ENCODE measurements at places on chromosomes 5 and 9. TPM values are rescaled to one million over a fixed set of nuclear protein-coding genes. Genes with fewer than 3 reads are reported as not detected.

DNA sequence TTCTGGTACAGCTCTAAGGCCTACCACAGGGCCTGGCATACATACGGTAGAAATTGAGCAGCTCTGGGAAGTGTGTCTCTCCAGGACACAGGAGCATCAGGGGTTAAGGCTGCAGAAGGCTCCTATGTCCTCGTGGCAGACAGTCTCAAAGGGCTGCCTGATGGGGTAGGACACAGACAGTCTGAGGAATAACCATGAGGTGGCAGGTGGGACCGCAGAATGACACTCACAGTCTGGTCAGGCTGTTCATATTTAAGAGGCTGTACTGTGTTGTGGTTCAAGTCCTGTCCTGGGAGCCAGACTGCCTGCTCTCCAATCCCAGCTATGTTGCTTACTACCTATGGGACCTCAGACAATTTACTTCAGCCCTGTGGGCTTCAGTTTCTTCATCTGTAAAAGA, 217.1 kb downstream of the TRIM32 start:
- H3K4me1 ChIP-seq = no peaks in the 10 kb centered on the region
- H3K27me3 ChIP-seq = no peaks in the 10 kb centered on the region
- no peak overlapping the region for H3K27ac ChIP-seq
- no peak for DNase-seq
- H3K36me3 ChIP-seq = no peaks in the 10 kb centered on the region

GRCh38 chr5:115418788-115419187, 122.3 kb upstream of the CCDC112 start:
- no peak overlapping the region for H3K4me3 ChIP-seq
- no peaks in the 10 kb centered on the region for H3K36me3 ChIP-seq
- peaks cover 56% of the 10 kb centered on the region for H3K4me1 ChIP-seq
- DNase-seq = no peak
- no peaks in the 10 kb centered on the region for H3K27me3 ChIP-seq

GRCh38 chr9:13943176-13943575, 370.8 kb downstream of the NFIB start:
- H3K27ac ChIP-seq = no peak overlapping the region
- H3K27me3 ChIP-seq = no peaks in the 10 kb centered on the region
- H3K36me3 ChIP-seq = no peaks in the 10 kb centered on the region
- peaks cover 21% of the 10 kb centered on the region for H3K4me1 ChIP-seq
- H3K4me3 ChIP-seq = no peak overlapping the region

- no peaks in the 10 kb centered on the region for H3K4me1 ChIP-seq
- H3K27me3 ChIP-seq = no peaks in the 10 kb centered on the region
- no peak for DNase-seq
Measured at GRCh38 chr9:136312436-136312835, 8.5 kb upstream of the CCDC187 start.

GRCh38 chr5:172956936-172957335, 2.3 kb upstream of the RPL26L1 start:
- no peak for DNase-seq
- no peaks in the 10 kb centered on the region for H3K36me3 ChIP-seq
- no peaks in the 10 kb centered on the region for H3K4me1 ChIP-seq
- no peaks in the 10 kb centered on the region for H3K27me3 ChIP-seq
- H3K27ac ChIP-seq = no peak overlapping the region

Gene CCDC192
- total RNA-seq = not detected
